ENCODE measurements at places on chromosomes 4 and X.

- no peak for DNase-seq
These were observed 45.3 kb downstream of the GPRASP3 start for GRCh38 chrX:102765809-102766208.

DNA sequence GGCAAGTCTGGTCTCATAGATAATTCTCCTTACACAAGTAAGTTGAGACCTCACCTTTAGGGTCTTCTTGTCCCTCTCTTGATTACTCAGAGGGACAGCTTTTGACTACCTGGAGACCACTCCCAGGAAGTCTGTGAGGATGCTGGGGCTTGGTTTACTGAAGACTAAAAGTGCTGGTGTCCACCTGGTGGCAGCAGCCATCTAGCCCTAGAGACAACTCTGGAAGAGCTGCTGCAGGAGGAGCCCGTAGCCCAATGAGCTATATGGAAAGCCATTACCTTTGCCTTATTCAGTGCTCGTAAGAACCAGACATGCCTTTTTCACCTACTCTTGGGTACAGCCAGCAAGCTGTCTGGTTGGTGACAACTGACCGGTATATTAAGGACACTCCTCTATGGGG lies 7.3 kb downstream of the FGFBP2 start:
- no peak for DNase-seq

DNA sequence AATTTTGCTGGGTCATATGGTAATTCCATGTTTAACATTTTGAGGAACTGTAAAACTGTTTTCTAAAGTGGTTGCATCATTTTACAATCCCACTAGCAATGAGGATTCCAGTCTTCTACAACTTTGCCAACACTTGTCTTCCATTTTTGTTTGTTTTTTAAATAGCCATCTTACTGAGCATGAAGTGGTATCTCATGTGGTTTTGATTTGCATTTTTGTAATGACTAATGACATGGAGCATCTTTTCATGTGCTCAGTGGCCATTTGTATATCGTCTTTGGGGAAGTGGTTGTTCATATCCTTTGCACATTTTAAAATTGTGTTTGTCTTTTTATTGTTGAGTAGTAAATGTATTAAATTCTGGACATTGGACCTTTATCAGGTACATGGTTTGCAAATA lies 94.7 kb downstream of the TMEM131L start:
- no peak for DNase-seq

GRCh38 chr4:11038926-11039325 lies 354.4 kb upstream of the CLNK start:
- no peak for DNase-seq

GRCh38 chr4:3768842-3769641 lies 2.9 kb downstream of the ADRA2C start:
- no peak for DNase-seq

DNA sequence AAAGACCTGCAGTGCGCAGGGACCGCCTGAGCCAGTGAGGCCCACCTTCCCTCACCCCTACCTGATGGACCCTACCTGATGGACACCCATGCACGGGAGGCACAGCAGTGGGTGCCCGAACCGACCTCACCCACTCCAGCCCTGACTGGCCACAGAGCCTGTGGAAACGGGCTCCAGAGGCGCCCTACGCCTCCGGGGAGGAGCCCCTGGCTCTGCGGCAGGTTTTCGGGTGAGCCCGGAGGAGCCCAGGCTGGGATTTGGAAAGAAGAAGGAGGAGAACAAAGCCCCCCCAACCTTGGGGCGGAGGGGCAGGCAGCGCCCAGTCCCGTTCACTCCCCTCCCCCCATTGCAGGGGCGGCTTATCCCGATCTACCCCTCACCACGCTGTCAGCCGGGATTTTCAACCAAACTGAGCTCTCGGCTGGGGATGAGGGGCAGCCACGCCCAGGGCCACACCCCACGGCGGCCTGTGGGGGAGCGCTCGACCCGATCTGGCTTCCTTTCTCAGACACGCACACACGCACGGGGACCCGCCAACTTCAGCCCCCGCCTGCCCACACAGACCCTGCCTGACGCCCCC lies 675 bp downstream of the L1CAM start:
- DNase-seq, result no peak

DNA sequence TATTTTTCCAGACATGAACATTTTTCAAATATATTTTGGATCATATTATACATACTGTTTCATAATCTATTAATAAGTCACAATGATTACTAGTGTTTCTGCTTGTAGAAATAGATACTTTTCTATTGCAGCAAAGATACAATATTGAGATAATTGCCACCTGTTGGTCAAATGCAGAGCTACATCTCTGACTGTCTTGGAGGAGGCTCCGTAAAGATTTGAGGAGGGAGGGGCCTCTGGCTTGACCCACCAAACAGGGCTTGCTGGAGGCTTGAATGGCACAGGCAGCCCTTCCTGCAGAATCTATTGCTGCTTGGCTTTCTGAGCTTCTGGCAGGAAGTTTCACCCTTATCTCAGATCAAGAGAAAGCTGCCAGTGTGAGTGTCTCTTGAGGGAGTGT lies 99.3 kb upstream of the ARMCX2 start:
- peak; percentile 23 for DNase-seq

All from smooth muscle cell of the brain vasculature (primary cell).